ENCODE measurements at places on chromosomes 3 and 15.

- peak; percentile 88 for DNase-seq
These were observed at the start of gene CCDC66 for GRCh38 chr3:56556908-56557830. Gene CCDC66 (plus strand): TSS chr3:56557175. CDS start chr3:56557243, 68 bp downstream.

DNA sequence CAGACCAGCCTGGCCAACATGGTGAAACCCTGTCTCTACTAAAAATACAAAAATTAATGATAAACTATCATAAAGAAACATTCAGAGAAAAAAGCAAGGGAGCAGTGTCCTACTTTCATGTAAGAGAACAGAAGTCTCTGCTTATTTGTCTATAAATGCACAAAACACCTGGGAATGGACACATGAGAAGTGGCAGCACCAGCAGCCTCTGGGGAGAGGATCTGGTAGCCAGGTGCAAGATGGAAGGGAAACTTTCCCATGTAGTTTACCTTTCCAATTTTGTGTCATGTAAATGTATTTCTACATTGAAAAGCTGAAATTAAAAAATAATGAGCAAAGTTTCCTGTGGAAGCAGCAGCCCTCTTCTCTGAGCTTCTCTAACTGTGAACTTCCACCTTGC, 18.8 kb downstream of the SCAP start:
- no peak for DNase-seq

DNA sequence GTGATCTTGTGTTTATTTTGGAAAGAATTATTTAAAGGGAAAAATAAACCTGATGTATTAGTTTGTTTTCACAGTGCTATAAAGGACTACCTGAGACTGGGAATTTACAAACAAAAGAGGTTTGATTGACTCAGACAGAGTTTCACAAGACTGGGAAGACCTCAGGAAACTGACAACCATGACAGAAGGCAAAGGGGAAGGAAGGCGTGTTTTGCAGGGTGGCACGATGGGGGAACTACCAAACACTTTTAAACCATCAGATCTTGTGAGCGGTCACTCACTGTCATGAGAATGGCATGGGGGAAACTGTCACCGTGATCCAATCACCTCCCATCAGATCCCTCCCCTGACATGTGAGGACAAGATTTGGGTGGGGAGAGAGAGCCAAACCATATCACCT, 87.0 kb downstream of the TP63 start:
- no peak for DNase-seq

DNA sequence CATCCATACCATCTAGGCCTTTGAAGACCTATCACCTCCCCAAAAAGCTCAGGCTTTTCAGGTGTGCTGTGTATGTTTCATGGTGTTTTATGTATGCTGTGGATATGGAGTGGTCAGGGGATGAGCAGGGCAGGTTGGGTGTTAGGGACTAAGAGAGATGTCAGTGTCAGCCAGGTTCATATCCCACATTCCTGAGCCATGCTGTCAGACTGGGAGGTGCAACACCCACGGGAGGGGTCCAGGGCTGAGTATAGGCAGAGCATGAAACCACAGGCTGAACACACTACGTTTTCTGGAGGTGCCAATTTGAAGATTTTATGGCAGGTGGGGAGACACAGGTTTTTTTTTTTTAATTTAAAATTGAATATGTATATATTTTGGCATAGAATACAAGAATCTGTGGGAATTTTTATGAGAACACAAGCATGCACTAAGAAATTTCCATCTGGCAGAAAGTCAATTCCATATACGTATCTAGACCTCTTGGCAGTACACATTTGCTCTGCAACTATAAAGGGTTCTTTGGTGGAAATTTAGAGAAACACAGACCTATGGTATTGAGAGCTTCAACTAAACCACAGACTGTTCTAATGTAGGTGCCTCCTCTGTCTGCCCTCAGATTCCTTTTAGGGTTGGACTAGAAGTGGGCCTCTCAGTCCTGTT, 101.9 kb upstream of the RNU6-1 start:
- no peak for DNase-seq

All from NCI-H345 (cell line).